Astrocyte of the cerebellum (primary cell): ENCODE measurements at places on chromosomes 5 and 9.

- no peak for DNase-seq
Observed at GRCh38 chr5:167295681-167296005, 995.8 kb upstream of the WWC1 start.

DNA sequence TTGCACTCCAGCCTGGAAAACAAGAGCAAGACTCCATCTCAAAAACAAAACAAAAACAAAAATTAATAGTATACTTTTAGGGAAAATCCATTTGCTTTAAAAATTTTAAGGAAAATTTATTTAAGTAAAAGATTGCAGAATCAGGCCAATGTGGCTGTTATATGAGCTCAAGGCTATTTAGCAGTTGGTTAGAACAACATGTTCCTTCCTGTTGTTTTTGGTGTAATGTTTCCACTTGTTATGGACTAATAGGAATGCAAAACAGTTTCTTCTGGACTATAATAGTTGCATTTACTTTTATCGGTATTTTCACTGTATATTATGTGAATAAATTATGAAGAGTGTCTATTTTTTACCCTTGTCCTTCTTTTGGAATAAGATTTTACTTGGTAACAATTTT, 3.0 kb upstream of the CDC42SE2 start:
- no peak for DNase-seq

DNA sequence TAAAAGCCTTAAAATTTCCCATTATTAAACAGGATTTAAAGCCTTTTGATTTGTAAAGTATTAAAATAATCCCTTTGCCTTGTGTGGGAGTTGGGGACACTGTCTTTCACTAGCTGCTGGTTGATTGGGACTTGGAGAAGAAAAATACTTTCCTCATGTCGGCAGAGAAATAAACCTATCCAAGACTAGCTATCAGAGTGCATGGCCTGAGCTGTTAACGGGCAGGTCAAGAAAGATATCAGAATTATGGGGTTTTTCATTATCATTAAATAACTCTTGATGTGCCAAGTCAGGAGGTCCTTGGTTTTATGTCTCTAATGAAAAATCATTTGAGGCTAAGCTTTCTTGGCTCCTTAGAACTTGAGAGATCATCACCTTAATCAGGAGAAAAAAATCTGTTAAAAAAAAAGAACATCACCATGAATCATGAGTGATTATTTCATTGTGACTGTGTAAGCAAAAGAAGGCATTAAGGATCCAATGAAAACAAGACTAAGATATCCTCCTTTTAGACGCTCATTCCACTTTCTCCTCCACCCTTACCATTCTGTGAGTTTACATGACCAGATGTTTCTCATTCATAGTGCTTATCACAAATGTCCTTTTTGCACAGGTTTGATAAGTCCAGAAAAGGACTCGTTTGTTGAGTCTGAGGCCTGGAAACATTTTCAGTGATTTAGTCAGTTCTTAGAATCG, 140.4 kb upstream of the EGFLAM start:
- no peak for DNase-seq

- no peak for DNase-seq
Observed at GRCh38 chr9:86598411-86599239, 244.4 kb upstream of the TUT7 start.

DNA sequence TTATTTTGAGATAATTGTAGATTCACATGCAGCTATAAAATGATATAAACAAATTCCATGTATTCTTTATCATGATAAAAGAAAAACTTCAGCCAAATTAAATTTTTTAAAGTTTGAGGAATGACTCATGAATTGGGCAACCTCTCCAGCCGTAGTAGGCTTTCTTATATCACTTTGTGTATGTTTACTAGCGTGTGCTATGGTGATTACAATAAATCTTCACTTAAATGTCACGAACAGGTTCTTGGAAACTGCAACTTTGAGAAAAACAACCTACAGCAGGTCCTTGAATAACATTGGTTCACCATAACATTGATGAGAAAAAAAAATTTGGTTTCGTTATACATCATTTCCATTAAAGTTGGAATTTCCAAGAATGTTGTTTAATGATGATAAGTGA, 730.9 kb upstream of the TYRP1 start:
- no peak for DNase-seq

DNA sequence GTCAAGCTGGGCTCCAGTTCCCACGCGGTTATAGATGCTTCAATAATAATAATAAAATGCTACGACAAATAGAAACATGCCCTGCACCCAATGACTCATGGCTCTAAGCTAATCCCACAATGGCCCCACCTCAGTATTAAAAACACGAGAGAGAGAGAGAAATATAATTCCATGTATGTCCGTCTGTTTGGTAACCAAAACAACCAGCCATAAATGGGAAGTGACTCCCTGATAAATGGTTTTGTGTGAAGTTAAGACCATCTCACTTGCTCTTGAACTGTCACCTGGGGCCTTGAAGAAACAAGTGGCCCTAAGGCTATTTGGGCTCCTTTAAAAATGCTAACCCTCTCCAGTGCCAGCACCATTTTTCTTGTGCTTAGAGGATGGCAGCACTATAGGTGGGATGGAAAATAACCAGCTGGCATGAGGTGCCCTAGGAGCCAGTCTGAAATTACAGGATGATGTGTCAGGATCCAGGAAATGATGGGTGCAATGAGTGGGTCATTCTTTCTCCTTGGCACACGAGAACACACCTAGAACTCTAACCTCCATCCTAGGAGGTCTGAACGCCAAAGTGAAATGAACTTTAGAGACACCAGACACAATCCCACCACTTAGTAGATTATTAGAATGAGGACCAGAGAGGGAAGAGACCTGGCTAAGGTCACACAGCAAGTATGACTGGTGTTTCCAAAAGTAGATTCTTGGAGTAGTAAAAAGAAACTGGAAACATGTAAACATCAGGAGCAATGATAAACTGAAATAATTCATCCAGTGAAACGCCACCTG, 35.7 kb upstream of the ADRB2 start:
- no peak for DNase-seq

DNA sequence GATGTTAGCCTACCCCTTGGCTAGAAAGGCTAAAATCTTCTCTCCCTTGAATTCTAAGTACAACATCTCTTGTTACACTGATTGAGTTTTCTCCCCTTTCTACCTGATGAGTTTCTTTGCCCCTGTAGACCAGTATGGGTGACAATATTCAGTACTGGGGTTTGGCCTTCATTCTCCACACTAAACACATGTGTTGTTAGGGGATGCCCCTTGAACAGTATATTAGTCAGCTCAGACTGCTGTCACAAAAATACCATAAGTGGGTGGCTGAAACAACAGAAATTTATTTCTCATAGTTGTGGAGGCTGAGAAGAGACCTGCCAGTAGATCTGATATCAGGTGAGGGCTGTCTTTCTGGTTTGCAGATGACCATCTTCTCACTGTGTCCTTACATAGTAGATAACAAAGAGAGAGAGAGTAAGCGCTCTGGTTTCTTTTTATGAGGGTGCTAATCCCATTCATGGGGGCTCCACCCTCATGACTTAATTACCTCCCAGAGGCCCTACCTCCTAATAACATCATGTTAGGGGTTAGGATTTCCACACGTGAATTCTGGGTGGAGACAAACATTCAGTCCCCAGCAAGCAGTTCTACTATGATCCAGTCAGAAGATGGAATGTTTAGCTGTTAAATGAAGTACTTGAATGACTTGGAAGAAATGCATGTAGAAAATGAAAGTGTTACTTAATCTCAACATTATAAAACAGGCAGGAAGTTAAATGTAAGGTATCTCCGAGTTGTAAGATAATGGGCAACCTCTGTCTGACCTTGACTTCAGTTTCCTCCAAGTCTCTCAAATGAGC, 17.5 kb downstream of the VLDLR start:
- no peak for DNase-seq

DNA sequence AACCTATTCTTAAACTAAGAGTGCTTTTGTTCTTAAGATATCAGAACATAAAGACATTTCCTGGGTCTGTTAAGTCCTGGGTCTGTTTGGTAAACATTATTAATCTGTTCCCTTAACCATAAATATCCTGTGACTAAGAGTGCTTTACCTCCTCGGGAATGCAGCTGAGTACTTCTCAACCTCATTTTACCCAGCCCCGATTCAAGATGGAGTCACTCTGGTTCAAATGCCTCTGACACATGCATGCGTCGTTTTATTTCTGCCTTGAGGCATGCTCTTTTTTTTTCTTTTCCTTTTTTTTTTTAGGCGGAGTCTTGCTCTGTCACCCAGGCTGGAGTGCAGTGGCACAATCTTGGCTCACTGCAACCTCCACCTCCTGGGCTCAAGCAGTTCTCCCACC, 39.8 kb upstream of the FBXL17 start:
- DNase-seq, result no peak

- peak; percentile 80 for DNase-seq
Observed at GRCh38 chr5:143262393-143263174, 140.9 kb downstream of the NR3C1 start.

- DNase-seq, result no peak
Observed at GRCh38 chr5:8784692-8785091, 761.2 kb downstream of the SEMA5A start.

GRCh38 chr5:118862596-118862995, 125.8 kb downstream of the DTWD2 start:
- no peak for DNase-seq

GRCh38 chr9:135156525-135157510, 69.3 kb downstream of the OLFM1 start:
- DNase-seq, result peak; percentile 8

GRCh38 chr9:127983847-127984289, 3.1 kb upstream of the EEIG1 start:
- DNase-seq, result no peak

DNA sequence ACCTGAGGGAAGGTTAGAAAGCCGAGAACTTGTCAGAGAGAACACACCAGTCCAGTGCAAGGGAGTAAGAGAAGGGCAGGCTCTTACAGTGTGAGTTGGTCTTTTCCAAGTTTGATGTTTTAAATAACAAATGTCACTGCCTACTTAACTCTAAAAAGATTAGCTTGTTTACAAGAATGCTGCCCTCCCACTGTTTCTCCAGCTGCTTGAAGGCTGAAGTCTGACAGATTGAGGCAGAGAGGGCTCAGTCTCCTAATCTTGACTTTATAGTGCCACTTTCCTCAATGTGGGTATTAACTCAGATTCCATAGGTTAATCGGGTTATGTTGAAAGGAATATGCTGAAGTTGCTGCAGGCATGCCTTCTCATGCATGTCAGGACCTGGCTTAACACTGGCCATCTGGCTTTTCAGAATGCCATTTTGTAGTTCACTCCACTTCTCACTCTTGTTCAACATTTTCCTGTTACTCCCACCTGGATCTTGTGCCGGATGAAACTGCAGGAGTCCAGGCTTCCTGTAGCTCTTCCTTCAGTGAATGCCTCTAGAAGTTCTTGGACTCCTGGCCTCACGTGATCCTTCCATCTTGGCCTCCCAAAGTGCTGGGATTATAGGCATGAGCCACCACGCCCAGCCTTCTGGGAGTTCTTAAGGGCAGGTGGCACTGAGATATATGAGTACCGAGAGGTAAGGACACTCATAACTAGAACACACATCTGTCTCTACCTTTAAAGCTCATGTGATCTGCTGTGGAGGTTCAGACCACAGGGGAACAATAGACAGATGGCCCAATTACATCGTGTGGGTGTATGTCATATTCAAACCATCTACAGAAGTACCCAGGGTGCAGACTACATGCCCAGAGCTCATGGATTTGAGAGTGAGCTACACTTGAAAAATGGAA, 249.7 kb downstream of the ARHGAP26 start:
- no peak for DNase-seq

DNA sequence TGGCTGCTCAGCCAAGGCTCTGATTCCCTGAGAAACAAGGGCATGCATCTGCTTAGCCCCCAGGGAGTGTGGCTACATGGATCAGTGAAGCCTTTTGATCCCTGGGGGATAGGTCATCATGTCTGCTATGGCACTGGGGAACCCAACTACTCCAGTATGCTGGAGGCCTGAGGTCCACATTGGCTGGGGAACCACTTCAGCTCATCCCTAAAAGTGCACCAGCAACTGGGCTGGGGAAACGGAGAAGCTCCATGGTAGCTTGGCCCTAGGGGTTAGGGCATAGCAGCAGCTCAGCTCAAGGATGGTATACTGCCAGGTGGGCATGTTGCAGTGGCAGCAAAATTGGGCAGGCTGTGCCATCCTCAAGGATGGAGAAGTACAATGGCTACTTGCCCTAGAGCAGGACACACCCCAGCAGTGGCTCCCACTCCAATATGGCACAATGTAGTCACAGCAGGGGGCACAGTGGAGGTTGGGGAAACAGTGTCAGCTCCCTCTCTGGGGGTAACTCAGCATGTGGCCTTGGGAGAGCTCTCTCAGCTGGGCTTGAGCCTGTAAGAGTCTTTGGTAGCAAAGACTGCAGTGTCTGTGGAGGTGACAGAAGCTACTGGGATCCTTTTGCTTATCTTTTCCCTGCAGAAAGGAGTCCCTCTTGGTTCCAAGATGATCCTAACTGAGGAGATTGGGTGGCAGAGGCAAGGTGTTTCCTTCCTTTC, 111.5 kb upstream of the FSTL4 start:
- no peak for DNase-seq

- DNase-seq, result no peak
Observed at GRCh38 chr5:59020611-59021285, 437.9 kb downstream of the RAB3C start.

- DNase-seq, result no peak
Observed at GRCh38 chr5:115869256-115869795, 27.6 kb downstream of the AP3S1 start.

GRCh38 chr9:112059145-112059965, 115.7 kb downstream of the SUSD1 start:
- no peak for DNase-seq

DNA sequence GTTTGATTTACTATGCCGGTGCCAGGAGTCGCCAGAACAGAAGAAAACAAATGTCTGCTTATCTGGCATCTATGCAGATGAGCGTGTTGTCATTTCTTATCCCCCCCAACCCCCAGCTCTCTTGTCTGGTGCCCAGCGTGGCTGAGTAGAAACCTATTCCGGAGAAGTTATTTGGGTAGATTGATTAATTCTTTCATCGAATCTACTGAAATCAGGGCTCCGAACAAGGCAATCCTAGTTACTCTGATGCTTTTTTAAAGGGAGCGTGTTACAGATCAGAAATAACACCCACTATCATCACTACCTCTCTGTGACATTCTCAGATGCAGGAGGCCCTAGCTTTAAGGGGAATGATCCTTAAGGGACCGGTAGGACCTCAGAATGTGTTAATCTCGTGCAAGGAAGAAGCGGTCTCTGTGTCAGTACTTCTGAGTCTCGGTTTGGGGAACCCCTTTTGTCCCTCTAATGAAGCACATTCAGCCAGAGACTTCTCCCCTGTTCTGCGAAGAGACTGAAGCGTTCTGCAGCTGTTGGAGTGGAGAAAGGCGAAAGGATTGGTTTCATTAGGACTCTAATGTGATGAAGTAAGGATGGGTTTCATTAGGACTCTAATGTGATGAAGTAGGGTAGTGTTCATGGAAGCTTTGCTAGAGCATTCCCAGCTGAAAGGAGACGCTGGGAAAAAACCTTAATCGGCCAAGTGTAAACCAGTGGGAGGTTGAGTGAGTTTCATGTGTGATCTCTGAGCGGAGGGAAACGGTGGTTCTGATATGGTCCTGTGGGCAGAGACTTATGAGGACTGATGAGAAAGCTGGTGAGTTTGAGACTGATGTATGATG, 1.5 kb downstream of the PIP5K1B start:
- no peak for DNase-seq
